ENCODE measurements at places on chromosomes 5 and 9.

- no peak for DNase-seq
Measured at GRCh38 chr5:28400076-28400475, 1361.7 kb upstream of the CDH9 start.

DNA sequence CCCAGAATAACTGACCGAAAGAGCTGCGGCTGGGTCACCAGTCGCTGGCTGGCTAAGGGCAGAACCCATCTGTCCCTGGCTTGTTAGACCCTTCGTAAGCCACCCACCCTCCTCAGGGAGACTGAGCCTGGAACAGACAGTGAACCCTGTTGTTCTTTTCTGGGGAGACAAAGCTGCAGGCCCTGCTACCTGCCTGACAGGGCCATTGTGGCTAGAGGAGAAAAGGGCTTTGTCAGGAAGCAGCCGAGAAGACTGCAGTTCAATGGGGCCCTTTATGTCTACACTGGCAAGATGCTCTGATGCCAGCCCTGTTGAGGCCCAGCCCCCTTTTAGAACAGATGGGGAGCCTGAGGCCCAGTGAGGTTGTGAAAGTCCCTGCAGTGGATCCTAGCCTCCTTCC is 3.7 kb upstream of the NIPAL4 start:
- DNase-seq: no peak

GRCh38 chr9:112839331-112839730 is 51.3 kb downstream of the SLC46A2 start:
- DNase-seq: no peak

DNA sequence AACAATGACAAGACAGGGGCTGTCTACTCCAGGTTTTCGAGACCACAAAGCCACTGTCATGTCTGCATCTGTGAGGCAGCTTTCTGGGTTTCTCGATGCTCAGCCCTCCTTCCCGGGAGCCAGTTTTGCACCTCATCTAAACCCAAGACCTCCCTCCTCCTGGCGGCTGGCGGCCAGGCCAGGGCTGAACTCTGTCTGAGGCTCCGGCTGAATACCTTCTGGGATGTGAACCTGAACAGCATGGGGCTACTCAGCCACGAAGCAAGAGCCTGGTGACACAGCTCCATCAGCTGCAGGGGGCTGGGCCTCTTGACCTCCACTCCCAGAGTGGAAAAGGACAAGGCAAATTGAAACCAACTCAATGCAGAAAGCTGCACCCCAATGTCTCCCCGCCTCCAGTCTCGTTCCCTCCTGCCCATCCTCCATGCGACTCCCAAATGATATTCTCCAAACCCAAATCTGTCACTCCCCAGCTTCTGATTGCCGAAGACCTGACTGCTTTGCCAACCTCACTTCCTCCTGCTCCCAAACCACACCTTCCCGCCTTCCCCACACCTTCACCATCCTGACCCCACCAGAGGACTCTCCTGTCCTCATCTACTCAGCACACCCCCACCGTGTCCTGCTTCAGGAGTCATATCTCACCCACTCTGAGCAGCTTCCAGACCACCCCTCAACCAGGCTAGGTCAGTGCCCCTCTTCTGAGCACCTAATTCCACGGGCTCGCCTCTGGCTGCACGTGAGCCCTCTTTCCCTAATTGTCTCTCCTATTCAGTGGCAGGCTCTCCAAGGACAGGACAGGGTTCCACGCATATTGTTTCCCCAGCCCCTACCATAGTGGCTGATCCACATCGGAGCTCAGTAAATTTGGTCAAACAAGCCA is 4.5 kb downstream of the ANKS6 start:
- DNase-seq: no peak

GRCh38 chr5:124751031-124751430 is 4.6 kb upstream of the ZNF608 start:
- DNase-seq: no peak

DNA sequence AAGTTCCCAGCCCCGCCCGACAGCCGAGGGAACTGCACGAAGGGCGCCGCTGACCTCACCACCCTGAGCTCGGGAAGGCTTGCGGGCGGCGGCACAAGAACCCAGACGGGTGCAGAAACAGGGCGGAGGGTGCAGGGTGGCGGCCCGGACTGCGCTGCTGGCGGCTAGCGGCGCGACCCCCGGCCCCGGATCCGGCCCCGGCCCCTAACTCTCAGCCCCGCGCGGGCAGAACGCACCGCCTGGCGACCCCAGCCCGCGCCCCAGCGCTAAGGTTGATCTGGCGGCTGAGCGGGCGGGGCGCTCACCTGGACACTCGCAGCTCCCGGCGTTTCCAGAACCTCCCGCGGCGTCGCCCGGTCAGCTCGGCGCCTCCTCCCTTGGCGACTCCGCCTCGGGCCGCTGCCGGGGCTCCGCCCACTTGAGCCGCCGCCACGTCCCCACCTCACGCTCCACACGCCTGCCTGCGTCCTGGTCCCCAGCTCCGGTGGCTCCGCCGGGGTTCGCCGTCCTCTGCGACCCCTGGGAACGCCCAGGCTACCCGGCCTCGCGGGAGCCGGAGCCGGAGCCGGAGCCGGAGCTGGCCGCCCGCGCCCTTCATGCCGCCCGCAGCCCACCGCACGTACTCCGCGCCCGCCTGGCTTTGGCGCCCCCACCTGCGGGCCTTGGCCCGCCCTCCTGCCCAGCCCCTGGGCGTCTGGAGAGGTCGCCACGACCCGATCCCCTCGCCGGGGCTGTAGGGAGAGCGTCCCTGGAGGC is at the start of gene P4HA2:
Gene P4HA2, minus strand, starts transcription at position 369 of the 756 bp plus-strand sequence. CDS start 9,227 bp downstream, outside the sequence.
- peak; percentile 52 for DNase-seq

- no peak for DNase-seq
Measured at GRCh38 chr9:9117866-9118265, 1318.3 kb upstream of the DMAC1 start.

- DNase-seq: no peak
Measured at GRCh38 chr9:114153761-114154599, 1.4 kb upstream of the COL27A1 start.

GRCh38 chr5:71680510-71680909 is 38.6 kb upstream of the CARTPT start:
- no peak for DNase-seq

DNA sequence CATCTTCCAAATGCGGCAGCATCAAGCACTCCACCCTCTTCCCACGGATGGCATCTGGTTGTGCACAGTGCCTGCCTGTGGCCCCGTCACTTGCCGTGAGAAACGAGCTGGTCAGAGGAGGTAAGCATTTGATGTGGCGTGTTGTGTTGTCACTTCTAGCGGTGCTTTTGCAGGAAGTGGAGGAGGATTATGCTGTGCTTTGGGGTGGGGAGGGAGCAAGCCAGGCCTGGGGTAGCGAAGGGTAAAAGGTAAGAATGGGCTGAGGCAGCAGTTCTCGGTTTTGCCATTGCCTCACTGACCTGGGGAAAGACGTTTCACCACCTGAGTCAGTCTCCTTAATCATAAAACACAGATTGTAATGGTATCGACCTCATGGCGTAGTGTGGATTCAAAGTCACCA is 2.3 kb upstream of the POMT1 start:
- DNase-seq: peak; percentile 65

- no peak for DNase-seq
Measured at GRCh38 chr9:36141288-36141687, 4.8 kb downstream of the GLIPR2 start.

DNA sequence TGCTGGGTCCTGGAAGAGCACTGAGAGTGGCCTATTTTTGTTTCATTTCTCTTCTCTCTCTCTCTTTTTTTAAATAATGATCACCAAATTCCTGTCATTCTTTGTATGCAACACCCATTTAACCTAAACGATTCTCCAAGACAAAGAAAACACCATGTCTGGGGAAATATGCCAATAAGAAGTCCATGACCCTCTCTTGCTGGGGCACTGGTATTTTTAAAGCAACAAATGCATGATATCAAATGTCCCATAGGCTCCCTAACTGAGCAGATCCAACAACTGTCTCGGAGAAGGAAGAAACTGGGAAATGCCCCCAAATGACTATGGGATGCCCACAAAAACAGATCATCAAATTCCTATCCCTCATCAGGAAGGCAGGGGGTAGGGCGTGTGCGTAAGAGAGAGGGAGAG is 567.4 kb downstream of the CCDC171 start:
- DNase-seq: no peak

DNA sequence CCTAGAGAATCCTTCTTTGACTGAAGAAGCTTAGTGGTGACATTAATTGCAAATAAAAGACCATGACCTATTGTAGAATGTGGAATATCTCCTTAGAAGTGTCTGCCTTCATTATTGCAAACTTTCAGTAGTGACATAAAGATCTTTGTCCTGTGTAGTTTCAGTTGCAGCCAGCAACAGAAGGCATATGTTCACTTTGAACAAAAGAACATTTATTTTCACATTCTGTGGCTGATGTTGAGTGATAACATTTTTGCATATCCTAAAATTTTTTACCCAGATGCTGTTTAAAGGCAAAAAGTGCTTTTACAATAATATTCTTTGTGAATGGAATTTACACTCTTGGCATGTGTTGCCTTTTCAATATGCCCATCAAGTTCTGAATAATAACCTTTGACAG is 165.9 kb downstream of the TMC1 start:
- DNase-seq: no peak

- no peak for DNase-seq
Measured at GRCh38 chr5:80963966-80964481, 3.9 kb downstream of the RASGRF2 start.

GRCh38 chr5:109945097-109945678 is 255.5 kb downstream of the MAN2A1 start:
- DNase-seq: no peak

DNA sequence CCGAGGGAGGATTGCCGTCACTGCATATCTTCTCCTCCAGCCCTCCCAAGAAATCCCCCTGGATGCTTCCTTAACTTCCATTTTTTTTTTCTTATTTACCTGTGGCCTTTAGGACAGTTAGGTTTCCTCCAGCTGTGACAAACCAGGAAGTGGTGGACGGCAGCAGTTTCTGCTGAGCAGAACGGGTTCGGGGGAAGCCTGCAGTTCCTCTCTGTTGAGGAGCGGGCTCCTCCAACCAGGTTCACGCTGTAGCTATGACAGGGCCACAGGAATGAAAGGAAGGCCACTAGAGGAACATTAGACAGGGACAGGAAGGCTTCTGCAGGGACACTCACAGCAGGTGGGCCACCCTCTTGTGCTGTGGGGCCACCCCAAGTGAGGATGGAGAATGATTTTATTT is 76.7 kb upstream of the SYK start:
- DNase-seq: no peak

- DNase-seq: no peak
Measured at GRCh38 chr5:82365744-82366228, 87.6 kb upstream of the RPS23 start.

DNA sequence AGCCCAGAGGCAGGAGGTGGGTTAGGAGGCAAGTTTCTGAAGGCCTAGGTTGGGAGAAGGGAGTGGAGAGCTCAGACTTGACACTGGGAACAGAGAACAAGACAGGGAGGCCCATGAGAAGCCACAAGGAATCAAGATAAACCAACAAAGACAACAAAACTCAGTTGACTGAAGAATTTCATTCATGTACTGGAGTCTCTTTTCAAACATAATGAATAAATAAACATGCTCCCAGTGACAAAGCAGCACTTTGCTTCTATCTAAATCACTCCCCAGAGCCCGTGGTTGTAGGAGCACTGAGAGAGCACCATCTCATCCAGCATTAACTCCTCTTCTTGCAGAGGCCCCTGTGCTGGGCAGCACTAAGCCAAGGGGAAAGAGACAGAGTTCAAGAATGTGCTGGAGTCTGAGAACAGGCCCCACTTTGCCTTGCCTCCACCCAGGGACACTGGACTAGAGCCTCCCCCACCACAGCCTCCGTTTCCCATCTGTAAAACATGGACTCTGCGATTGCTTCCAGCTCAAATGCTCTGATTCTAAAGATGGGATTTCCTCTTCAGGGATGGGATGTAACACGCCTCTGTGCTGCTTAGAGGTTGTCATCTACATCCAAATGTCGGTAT is 282.0 kb downstream of the SPOCK1 start:
- DNase-seq: no peak

DNA sequence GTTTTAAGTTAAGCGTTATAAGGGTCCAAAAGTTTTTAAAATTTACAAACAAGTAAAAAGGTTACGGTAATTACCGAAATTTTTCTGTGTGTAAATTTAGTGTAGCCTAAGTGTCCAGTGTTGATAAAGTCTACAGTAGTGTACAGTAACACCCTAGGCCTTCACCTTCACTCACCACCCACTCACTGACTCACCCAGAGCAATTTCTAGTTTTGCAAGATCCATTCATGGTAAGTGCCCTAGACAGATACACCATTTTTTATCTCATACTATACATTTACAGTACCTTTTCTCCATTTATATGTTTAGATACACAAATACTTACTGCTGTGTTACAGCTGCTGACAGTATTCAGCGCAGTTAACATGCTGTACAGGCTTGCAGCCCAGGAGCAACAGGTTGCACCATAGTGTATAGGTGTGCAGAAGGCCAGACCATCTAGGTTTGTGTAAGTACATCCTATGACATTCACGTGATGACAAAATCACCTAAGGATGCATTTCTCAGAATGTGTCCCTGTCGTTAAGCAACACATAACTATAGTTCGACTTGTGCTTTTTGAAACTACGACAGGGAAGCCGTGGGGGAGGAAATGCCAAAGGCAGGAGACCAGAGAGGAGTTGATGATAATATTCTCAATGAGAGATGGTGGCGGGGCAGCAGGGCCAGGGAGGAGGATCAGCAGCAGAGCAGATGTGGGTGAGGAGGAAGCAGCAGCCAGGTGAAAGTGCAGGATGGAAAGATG is 48.6 kb downstream of the PSMB7 start:
- DNase-seq: no peak

- DNase-seq: no peak
Measured at GRCh38 chr9:4382722-4383317, 83.0 kb upstream of the GLIS3 start.

GRCh38 chr9:95165004-95165403 is 152.5 kb downstream of the FANCC start:
- DNase-seq: no peak

DNA sequence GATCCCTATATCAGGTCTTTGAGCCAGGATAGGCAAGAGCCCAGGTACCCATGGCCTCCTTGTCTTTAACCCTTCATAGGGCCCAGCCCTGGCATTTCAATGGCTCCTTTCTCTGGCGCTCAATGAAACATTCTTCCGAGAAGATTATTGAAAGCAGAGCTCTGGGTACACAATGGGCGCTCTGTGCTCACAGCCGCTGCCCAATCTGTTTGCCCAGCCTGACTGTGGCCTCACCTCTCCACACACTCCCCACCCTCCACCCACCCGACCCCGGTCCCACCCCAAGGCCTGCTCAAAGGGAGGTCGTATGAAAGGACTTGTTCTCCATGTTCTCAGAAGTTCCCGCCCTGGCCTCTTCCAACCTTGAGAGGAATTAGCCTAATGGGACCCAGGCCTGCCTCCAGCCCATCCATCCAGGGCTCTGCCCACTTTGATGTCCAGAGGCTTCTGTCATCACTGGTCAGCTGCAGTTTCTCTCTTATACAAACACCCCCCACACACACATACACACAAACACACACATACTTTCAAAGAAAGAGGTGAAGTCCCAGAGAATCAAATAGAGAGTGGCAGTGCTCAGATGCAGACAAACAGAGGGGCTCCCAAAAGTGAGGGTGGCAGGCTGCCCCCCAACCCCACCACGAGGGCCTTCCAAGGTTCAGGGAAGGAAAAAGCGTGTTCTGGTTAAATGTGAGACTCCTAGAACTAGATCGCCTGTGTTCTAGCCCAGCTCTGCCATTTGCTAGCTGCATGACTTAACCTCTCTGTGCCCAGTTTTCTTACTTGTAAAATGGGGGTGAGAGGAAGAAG is 5.1 kb upstream of the ARSI start:
- no peak for DNase-seq

GRCh38 chr5:51395245-51395644 is 12.0 kb downstream of the ISL1 start:
- DNase-seq: no peak
